GM06990 (cell line): ENCODE measurements at places on chromosomes 2 and 18.

GRCh38 chr2:1563084-1563857, 150.0 kb downstream of the TPO start:
- DNase-seq: no peak

DNA sequence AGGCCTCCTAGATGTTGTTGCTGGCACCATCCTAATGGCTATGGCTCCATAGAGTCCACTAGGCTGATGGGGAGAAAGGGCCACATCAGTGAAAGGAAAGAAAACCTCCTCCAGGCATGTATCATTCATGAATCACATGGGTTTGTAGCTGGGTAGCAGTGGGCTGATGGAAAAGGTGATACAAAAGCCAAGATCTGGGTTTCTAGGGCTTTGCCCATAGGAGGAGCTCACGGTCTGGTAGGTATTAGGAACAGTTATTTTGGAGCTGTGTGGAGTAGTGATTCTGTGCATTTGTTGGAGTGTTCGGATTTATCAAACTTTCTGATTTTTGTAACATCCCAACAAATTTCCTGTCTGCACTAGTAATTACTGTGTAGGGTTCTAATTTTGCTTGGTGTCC, 259.2 kb downstream of the SLC4A3 start:
- no peak for DNase-seq

- peak; percentile 52 for DNase-seq
These were observed 65.4 kb downstream of the DIS3L2 start for GRCh38 chr2:232026910-232027309.

DNA sequence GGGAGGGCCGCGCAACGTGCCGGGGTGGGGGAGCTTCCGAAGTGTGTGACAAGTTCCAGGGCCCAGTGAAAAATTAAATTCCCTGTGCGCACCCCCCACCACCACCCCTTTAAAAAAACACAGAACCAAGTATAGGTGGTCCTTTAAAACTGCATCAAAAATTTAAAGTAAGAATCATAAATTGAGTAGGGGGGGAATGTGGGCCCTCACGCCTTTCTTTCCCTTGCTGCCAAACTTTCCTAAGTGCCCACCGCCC, 2.5 kb downstream of the BCL11A start:
- no peak for DNase-seq

- no peak for DNase-seq
These were observed 95.0 kb downstream of the TMEFF2 start for GRCh38 chr2:192099742-192100141.

- peak; percentile 81 for DNase-seq
These were observed 823 bp upstream of the RNU2-63P start for GRCh38 chr2:88016960-88017779.

DNA sequence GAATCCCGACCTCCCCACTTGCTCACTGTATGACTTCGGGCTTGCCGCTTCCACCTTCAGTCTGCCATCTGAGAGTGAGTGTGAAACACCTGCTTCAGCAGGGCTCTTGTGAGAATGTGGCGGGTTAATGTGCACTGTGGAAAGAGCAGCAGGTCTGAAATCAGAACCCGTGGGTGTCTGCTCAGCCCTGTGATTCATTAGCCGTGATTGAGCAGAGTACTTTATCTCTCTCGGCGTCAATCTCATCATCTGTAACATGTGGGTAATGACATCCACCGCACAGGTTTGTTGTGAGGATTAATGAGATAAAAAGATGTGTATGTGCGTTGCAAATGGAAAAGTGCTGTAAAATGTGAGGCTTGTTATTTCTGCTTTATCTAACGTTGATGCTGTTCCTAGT, 128.6 kb downstream of the LRATD1 start:
- DNase-seq: no peak

- DNase-seq: no peak
These were observed 1254.8 kb upstream of the CHAC2 start for GRCh38 chr2:52512760-52513159.

- no peak for DNase-seq
These were observed 123.1 kb downstream of the LRRTM4 start for GRCh38 chr2:77398970-77399600.

- no peak for DNase-seq
These were observed 242.8 kb downstream of the FAM210A start for GRCh38 chr18:13483316-13484270.
